Stimulated activated CD8-positive, alpha-beta memory T cell treated with anti-CD3 and anti-CD28 coated beads, Interleukin-7, amount 100 ng/mL, for 1 hour (primary cell): ENCODE measurements at places on chromosomes 4 and X.

DNA sequence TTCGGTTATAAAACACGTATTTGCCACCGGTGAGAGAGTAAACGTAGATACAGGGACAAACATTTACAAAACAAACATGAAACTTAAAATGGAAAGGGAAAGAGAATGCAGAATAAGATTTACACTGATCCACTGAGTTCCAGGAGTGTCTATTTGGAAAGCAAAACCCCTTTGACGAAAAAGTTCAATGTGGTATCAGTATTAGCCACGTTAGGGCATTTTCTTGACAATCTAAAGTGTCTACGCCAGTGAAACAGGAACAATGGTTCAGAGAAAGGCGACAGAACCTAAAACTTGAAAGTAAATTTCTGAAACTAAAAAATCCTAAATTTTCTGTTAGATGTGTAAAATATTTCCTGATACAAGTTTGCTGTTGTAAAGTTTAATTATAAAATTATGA lies 278.5 kb upstream of the TENM3 start:
- no peak for DNase-seq

DNA sequence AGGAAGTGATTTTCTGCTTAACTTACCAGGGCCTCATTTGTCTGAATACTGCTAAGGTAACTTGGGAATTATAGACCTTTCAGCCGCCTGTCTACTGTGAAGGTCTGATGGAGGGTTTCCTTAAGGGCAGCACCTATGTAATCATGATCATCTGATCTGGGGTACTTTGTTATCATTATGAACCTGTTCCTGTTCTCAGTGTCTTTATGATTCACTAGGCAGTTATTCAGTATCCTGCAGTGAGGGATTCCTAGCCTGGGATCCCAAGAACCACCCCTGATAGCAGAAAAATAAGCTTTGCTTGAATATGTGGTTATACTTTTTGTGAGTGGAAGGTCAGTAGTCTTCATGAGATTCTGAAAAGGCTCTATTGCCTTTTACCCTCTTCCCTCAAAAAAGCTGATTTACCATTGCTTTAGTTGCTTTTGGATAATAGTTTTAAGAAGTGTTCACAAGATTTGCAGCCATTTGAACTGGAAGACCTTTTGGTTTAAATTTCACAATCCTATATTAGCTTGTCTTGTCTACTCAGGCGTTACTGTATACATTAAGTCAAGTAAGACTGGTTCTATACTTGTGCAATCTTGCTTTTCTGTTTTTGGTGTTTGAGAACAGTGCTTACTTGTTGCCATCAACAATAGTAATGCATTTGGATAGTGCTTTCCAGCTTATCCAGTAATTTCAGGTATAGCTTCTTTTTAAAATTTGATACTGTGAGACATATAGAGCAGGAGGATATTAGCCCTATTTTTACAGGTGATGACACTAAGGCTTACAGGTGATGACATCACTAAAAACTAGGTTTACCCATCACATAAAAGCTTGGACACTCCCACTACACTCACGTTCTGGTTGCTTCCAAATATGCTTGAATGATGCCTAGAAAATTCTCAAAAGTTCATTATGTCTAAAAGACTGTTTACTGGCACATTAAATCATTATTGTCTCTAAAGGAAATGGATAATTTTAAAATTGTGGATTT lies 60.0 kb downstream of the FHIP1A start:
- no peak for DNase-seq

GRCh38 chr4:174381440-174381800 lies 97.7 kb downstream of the CEP44 start:
- DNase-seq: no peak

- no peak for DNase-seq
Observed at GRCh38 chr4:26751838-26752237, 108.8 kb upstream of the STIM2 start.

DNA sequence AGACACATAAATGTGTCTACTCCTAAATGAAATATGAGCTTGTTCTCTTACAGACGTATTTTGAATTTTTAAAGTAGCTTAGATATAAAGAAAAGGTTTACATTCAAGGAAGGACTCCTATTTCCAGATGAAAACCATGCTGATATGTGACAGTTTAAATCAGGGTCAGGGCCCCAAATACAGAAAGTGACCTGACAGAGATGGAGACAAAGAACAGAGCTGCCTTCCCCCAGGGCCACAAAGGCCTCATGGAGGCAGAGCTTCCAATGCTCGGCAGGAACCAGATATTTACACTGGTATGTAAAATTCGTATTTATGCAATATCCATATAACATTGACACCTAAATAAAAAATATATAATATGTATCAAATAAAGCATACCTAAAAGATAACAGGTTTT lies 124.0 kb downstream of the PRDM5 start:
- DNase-seq: no peak

GRCh38 chr4:48153791-48154550 lies 19.9 kb upstream of the TXK start:
- no peak for DNase-seq
